ENCODE measurements at places on chromosomes 13 and 19.

- no peak for DNase-seq
These were observed 21.5 kb downstream of the EBPL start for GRCh38 chr13:49669735-49670309.

- DNase-seq: no peak
These were observed 310.4 kb downstream of the SPRY2 start for GRCh38 chr13:80030491-80030890.

DNA sequence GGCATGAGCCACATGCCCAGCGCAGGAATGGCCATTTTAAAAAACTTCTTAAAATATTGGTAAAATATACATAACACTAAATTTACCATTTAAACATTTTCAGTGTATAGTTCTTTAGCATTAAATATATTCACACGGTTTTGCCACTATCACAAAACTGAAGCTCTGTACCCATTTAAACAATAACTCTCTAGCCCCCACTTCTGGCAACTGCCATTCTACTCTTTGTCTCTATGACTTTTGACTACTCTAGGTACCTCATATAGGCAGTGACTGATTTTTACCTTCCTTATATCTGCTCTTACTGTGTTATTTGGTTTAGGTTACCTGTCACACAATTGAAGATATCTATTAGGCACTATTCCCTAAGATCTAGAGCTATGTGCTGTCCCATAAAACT, 2.3 kb upstream of the KBTBD7 start:
- no peak for DNase-seq

DNA sequence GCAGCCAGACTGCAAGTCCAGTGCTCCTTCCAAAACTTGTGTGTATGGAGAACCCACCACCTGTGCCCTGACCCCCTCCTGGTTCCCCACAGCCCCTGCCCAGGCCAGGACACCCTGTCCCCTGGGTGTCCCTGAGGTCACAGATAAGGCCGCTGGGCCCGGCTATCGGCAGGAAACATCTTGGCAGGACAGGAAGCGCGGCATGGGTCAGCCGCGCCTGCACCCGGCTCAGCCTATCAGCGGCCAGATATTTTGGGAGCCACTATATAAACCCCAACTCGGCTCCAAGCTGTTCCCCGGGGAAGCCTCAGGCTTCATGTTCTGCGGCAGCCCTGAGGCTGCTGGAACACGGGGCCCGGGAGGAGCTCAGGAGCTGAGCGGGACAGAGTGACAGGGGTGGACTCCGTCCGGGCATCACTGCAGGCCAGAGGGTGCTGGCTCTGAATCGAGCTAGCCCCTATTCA, 60.8 kb downstream of the AP1M1 start:
- no peak for DNase-seq

GRCh38 chr13:44669534-44669933, 93.4 kb upstream of the TSC22D1 start:
- no peak for DNase-seq

DNA sequence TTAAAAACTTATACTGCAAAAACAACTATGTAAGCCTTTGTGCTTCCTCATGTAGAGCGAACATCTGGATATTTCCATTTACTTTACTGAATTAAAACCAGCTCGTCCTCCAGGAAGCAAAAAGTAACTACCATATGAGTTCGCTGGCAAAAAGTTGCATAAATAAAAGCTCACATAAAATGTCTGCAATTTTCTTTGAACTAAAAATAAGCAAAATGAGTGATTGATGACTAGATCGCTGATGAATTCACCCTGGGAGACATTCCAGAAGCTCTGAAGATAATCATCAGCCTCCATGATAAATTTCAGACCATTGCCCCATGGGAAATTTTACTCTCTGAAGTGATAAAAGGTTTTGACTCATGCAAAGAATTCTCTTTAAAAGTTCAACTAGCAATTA, 67.3 kb upstream of the SACS start:
- no peak for DNase-seq

GRCh38 chr13:42746866-42747265, 34.5 kb upstream of the FAM216B start:
- no peak for DNase-seq

DNA sequence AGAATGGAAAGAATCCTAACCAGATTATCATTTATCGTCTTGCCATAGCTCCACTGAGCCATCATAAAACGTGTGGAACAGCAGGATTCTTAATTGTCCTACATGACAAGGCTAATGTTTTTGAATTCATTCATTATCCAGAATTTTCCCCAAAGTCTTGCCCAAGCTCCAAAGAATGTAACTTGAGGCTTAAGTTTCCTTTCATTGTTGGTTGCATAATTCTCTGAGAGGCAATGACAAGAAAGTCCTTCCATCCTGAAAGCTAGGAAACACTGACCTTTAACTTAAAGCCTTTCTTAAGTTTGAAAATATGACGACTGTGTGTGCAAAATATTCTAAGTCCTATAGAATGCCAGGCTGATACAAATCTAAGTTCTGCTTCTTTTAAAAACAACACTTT, 546.1 kb downstream of the SUCLA2 start:
- DNase-seq: no peak

DNA sequence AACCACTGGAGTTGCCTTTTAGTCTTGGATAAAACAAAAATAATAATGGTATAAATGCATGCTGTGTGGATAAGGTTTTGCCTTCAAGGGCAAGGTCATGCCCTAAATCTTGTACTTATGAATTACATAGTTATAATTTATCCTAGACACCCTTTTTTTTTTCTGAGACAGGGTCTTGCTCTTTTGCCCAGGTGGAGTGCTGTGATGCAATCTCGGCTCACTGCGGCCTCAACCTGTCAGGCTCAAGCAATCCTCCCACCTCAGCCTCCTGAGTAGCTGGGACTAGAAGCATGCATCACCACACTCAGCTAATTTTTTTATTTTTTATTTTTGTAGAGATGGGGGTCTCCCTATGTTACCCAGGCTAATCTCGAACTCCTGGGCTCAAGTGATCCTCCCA, 7.7 kb upstream of the DACT3 start:
- no peak for DNase-seq

GRCh38 chr13:87769445-87769844, 98.3 kb downstream of the SLITRK5 start:
- DNase-seq: no peak

DNA sequence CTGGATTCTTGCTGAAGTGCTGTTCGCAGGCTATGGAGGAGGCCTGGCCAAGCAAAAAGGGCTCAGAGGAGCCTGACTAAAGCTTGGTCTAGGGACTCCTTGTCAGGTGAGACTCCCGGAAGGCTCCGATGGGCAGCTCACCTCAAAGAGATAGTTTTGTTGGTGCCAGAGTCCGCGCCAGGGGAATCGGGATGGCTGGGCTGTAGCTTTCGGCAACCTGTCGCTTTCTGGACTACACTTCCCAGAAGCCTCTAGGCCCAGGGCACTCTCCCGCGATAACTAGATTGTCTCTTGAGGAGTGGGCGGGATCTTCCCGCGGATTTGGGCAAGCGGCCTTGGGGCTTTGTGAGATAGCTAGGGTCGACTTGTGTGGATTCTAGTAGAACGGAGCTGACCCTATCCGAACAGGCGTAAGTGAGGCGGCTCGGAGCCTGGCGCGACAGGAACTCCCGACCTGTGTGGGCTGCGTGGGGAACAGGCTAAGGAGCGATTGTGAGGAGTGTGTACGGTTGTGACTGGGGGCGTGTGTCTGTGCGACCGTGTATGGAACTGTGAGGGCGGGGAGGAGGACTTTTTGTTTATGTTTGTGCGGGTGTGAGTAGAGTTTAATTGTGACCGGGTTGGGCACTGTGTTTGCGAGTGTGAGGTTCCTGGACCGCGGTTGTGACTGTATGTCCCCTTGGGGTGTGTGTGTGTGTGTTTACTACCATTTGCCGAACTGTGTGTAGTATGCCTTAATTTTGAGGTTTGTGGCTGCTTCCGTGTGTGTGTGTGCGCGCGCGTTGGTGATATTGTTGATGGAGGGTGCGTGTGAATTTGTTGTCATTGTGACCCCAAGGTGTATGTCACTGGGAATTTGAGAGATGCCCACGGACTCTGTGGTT, at the start of gene ZNF345:
Gene ZNF345, plus strand, starts transcription at position 318 of the 884 bp plus-strand sequence. CDS start 25,955 bp downstream, outside the sequence.
- peak; percentile 73 for DNase-seq

GRCh38 chr19:46115396-46116106, 8.9 kb downstream of the IGFL3 start:
- DNase-seq: peak; percentile 10

DNA sequence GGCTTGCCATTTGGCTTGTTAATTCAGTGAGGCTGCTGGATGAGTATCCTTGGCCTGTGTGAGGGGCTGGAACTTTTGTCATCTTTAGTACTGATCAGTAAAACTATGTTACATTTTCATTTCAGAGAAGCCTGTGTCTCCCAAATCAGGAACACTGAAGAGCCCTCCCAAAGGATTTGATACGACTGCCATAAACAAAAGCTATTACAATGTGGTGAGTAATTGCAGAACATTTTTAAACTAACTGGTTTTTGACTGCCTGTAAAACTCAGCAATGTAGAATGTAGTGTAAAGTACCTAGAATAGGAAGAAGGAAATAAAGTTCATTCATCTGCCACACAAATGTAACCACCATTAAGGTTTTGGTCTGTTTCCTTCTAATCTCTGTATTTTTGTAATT, 87.4 kb upstream of the TEX29 start:
- DNase-seq: no peak

DNA sequence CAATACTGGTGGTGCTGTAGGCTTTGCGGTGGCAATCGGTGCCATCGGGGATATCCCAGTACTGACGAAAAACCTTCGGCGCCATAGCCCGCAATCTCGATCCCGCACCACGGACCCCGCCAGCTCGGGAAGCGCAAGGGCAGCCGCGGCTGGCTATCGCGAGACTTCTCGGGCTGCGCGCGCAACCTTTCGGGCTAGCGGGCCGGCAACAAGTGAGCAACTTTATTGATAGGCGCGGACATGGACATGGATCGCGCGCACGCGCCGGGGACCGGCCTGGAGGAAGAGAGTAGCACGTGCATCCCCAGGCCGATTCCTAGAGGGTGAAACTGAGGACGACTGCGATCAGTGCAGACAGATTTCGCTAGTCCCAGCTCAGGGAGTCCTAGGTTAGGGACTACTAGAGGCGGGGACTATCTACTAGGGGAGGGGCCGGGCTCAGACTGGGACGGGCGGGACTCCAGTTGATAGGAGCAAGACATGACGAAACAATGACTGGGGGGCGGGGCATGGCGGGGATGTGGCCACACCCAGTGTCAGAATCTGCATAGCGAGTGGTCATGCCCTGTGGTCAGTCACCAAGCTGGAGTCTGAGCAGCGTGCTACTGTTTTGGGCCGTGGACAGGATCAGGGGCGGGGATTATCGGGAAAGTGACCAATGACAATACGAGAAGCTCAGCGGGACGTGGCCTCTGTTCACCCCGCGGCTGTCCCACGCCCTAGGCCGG, at the start of gene NDUFA11:
Gene NDUFA11, minus strand, starts transcription at position 167 of the 728 bp plus-strand sequence. Its CDS starts 82 bp downstream, at position 85.
- peak; percentile 97 for DNase-seq

- no peak for DNase-seq
These were observed 86.0 kb downstream of the ATP11A start for GRCh38 chr13:112775791-112776279.

DNA sequence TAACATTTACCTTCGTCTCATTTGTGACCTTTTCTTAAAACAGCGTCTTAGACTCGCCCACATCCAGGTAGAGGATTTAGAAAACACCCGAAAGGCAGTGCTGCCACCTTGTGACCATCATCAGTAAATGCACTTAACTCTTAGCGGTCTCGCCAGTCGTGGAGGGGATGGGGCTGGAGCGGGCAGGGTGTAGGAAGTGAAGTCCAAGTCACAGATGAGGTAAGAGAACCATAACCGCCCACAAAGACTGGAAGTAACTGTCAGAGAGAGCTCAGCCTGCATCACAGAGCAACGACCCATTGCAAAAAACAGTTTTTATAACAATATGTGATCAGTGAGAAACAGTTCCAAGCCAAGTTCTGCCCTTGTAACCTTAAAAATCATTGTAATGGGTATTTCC, 10.7 kb upstream of the CEACAM3 start:
- DNase-seq: peak; percentile 58

GRCh38 chr13:43272851-43273250, 249.5 kb downstream of the DNAJC15 start:
- no peak for DNase-seq

DNA sequence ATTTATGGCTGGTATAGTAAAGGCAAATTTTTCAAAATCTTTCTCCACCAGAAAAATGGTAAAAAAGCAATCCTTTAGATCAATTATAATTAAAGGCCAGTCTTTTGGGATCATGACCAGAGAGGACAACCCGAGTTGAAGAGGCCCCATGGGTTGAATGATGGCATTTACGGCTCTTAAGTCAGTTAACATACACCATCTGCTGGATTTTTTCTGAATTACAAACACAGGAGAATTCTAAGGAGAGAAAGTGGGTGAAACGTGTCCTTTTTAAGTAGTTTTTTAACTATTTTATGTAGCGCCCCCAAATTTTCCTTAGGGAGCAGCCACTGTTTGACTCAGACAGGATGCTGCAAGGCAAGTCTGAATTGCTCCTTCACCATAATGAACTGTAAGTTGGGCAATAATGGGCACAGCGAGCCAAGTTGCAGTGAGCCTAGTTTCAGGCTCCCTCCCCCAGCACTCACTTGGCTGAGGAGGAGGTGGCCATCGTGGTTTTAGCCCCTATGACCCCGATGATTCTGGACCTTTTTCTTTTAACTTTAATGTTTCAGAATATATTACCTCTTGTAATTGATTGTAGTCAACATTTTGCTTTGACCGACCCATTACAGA, 13.6 kb upstream of the ZNF611 start:
- no peak for DNase-seq

- no peak for DNase-seq
These were observed 739.4 kb downstream of the EFNB2 start for GRCh38 chr13:105796081-105796480.

DNA sequence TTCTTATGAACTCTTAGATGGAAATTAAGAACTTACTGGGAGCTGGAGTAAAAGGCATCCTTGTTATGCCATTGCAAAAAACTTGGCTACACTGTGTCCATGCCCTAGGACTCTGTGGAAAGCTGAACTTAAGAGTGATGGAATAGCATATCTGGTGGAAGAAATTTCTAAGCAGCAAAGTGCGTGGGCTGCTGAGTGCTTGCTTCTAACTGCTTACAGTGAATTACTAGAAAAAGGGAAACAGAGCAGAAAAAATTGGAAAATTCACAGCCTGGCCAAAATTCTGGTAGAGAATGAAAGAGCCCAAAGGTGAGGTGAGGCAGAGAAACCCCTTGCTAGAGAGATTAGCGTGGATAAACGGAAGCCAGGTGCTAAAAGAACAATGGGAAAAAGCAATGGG, 44.3 kb downstream of the ALOX5AP start:
- no peak for DNase-seq

- no peak for DNase-seq
These were observed 109.5 kb upstream of the FNDC3A start for GRCh38 chr13:48866249-48866648.

Data from stimulated activated CD4-positive, alpha-beta T cell treated with anti-CD3 and anti-CD28 coated beads, Interleukin-12 subunit alpha, Interleukin-12 subunit beta, amount 100 ng/mL, for 24 hours (primary cell).